Activated CD4-positive, alpha-beta T cell treated with anti-CD3 and anti-CD28 coated beads, Interleukin-2, amount 50 U/mL, for 48 hours (primary cell): ENCODE measurements at places on chromosomes 16 and 17.

GRCh38 chr16:72471317-72471924, 299.5 kb upstream of the PMFBP1 start:
- no peak for DNase-seq

- DNase-seq: peak; percentile 28
Measured at GRCh38 chr16:21600031-21600773, 825 bp downstream of the METTL9 start.

- DNase-seq: no peak
Measured at GRCh38 chr17:19738073-19738449, 10.0 kb downstream of the ALDH3A1 start.

GRCh38 chr16:6104428-6104827, 1006.8 kb upstream of the EEF2KMT start:
- DNase-seq: no peak

GRCh38 chr16:15398618-15399316, 3.2 kb downstream of the MPV17L start:
- DNase-seq: no peak

- DNase-seq: no peak
Measured at GRCh38 chr17:74187761-74188160, 15.7 kb upstream of the RPL38 start.

DNA sequence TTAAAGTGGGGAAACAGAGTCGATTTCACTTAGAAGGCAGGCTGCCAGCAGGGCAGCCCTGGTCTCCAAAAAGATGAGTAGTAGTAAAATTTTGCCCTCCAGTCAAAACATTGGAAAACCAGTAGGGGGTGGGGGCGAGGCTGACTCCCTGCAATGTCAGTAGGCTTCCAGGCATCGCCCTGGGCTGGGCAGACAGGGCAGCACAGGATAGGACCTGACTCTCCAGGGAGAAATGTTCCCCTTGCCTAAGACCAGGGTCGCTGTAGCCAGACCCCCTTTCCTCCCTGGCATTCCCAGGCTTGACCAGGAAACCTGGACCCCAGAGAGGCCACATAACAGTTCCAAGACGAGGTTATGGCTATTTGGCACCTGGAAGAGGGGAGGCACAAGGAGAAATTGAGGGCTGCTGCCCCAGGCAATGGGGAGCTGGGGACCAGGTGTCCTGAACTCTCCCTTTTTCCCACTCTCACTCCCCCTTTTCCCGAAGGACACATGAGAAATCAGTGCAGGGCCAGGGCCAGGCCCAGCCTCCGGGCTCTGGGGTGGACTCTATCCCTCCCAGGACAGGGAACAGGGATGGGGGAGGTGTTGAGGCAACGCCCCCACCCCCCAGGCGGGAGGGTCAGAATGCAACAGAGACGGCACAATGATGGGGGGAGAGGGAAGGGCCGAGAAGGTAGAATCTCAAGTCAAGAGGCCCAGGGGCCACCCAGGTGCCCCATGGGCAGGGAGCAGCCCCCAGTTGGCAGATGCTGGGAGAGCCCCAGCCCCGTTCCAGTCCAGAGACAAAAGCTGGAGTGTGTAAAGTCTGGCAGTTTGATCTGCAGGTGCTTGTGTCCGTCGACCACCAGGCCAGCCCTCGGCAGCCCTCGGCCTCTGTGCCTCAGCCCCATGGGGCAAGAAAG, 4.5 kb upstream of the SAMD14 start:
- DNase-seq: no peak

DNA sequence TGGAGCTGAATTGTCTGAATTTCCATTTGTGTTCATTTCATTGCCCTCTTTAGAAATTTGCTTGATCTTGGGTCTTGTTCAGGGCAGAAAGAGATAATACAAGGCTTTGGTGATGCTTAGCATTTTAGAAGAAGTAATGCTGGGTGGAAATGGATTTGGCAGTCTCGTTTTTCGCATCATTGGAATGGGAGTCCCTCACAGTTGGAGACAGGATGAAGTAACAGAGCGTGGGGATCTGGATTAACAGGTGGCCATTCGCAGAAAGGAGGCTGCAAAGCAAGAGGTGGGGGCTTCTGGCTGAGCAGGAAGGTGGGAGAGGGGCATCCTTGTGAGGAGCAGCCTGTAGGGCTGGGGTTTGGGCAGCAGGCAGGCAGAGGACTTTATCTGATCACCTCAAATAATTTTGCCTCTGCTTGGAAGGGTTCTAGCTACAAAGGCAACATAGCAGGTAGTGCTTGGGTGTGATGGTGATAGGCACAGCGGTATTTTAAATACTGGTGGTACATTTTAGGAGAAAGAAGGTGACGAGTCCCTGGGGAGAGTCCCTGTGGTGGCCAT, 17.0 kb downstream of the KSR1 start:
- no peak for DNase-seq

DNA sequence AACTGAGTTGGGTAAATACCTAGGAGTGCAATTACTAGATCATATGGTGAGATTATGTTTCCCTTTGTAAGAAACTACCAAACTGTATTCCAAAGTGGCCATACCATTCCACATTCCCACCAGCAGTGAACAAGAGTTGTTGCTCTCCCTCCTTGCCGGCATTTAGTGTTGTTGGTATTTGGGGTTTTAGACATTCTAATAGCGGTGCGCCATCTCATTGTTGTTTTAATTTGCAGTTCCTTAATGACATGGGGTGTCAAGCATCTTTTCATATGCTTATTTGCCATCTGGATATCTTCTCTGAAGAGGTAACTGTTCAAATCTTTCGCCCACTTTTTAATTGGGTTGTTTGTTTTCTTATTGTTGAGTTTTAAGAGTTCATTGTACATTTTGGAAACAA, 164.2 kb upstream of the LHX1 start:
- DNase-seq: no peak

DNA sequence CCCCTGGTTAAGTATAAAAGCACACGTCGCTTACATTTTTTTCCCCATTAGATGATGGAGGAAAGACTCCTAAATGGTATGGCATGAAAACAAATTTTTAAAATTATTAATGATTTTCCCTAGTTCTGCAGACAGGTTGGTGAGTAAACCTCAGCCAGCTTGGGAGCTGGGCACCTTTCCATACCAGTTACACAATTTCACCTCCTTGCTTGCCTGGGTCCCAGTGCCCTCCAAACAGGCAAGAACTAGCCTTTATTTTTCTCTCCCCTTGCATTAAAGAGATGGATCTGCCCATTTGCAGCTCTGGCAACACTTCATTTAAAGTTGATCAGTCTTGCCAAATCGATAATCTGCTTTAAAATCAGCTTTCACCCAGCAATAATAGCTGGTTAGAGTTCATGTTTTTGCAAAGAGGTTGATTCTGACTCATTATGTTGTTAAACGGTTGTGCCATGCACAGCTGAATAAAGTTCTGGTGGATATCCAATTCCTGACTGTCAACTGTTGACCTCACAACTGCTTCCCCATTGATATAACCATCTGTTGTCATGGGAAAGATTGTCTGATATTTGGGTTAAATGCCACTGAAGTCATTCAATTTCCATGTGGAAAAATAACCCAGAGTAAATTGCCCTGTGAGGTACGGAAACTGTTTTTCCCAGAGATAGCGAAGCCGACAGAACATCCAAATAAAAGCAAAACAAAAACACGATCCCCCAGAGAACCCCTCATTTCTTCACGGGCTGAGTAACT, 1.3 kb downstream of the C17orf58 start:
- DNase-seq: no peak

GRCh38 chr17:16519021-16519420, 27.0 kb upstream of the LRRC75A start:
- DNase-seq: no peak

DNA sequence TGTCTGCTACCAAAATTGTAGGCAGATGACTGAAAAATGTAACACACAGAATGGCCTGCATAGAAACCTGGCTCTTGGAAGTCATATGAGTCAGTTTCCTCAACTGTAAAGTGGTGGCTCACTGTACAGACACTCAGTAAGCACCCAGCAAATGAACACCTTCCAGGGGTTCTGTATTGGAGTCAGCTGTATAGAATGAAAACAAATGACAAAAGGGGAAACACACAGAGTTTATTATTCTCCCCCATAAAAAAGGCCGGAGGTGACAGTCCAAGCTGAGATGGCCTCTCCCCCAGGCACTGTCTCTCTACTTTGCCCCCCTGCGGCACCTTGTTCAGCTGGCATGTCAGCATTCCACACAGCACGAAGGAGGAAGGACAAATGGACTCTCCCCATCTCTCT, 6.2 kb upstream of the MEOX1 start:
- DNase-seq: no peak

GRCh38 chr17:44924107-44924544, 8.8 kb upstream of the GFAP start:
- no peak for DNase-seq

DNA sequence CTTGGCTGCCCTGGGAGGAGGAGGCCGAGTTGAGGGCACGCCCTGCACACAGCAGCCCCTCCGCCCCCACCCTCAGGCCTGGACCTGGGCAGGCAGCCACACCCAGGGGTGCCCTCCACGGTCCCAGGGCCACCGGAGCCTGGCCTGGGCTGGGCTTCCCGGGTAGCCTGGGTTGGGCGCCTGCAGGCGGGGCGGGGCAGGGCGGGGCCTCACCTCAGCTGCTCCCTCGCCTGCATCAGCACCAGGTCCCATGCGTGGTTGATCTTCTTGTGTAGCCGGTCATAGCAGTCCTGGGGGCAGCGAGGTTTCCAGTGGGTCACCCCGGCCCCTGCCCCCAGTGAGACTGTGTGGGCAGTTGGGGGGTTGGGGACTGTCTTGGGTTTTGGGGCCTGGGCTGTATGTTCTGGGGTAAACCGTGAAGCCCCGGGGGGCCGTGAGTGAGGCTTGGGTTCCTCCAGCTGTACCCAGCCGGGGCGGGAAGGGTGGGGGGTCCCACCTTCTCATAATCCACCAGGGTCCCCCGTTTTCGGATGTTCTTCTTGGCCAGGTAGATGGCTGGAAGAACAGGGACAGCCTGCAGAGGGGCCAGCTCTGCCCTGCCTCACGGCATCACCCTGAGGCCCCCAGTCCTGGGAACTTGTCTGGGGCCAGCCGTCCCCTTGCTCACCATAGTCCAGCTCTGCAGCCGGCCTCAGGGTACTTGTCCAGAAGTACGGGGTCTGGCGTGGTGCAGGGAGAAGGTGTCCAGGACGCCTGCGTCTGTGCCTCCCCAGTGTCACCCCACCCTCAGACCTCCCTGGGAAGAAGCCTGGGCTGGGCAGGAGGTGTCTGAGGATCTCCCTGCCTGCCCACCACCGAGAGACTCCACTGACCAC, 2.0 kb downstream of the RGS11 start:
- no peak for DNase-seq

GRCh38 chr17:29255926-29256522, 9.4 kb downstream of the CRYBA1 start:
- no peak for DNase-seq

DNA sequence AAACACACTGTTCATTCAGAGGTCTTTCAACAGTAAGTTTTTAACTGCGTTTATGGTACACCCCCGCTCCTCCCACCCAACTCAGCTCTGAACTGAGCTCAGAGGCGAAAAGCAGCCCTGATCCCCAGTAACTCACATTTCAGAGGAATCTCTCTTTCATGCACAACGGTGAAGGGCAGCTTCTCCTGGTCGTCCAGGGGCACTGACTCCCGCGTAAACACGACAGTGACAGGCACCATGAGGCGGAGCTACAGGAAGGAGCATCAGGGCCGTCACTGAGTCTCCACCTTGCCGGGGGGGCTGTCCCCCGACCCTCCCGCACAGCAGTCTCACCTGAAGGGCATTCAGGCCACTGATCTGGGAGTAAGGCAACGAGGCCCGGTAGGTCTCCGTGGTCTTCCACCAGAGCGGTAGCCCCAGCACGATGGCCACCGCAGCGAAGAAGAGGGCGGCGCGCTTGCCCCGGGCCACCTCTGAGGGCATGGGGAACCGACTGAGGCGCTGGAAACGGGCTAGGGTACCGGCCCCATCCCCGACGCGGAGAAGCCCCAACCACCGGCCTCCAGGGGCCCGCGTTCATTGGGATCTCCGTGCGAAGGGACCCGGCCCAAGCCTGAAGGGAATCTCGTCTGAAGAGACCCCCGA, 486 bp downstream of the PIGS start:
- peak; percentile 63 for DNase-seq

GRCh38 chr17:58702045-58702476, 9.7 kb downstream of the RAD51C start:
- DNase-seq: no peak

DNA sequence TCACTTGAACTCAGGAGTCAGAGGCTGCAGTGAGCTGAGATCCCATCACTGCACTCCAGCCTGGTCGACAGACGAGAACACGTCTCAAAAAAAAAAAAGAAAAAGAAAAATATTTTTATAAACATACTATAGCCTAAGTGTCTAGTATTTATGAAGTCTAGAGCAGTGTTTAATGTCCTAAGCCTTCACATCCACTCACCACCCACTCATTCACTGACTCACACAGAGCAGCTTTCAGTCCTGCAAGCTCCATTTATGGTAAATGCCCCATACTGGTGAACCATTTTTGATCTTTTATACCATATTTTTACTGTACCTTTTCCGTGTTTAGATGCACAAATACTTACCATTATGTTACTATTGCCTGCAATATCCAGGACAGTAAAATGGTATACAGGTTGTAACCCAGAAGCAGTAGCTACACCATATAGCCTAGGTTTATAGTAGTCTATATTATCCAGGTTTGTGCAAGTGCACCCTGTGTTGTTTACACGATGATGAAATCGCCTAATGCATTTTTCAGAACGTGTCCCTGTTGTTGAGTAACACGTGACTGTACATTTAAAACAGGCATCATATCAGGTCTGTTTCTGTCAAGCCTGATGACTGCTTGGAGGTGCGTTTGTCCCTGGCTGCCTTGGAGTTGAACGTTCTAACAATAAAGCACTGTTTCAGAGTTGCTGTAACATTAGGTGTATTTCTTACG, 10.1 kb downstream of the NUDT7 start:
- no peak for DNase-seq

- no peak for DNase-seq
Measured at GRCh38 chr17:2402544-2402943, 1.7 kb upstream of the MNT start.

- DNase-seq: no peak
Measured at GRCh38 chr16:82062645-82063058, 27.6 kb downstream of the HSD17B2 start.
